ENCODE measurements at places on chromosomes 12 and 14.

GRCh38 chr12:38915429-38916182, 10.2 kb upstream of the CPNE8 start:
- no peak for DNase-seq

DNA sequence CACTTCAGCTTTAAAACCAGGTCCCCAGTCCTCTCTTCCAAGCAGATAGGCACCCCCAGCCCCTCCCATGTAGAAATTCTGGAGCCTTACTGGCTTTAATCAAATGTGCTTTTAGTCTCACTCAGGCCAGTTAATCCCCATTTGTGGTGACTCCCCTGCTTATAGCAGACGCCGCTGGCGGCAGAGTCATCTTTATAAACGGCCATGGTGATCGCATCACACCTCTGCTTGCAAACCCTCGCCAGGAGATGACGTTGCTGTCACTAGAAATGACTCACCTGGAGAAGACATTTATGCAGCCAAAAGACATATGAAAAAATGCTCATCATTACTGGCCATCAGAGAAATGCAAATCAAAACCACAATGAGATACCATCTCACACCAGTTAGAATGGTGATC, 369.3 kb downstream of the VRK1 start:
- DNase-seq, result no peak

- no peak for DNase-seq
Observed at GRCh38 chr12:79873201-79873600, 61.7 kb downstream of the PPP1R12A start.

DNA sequence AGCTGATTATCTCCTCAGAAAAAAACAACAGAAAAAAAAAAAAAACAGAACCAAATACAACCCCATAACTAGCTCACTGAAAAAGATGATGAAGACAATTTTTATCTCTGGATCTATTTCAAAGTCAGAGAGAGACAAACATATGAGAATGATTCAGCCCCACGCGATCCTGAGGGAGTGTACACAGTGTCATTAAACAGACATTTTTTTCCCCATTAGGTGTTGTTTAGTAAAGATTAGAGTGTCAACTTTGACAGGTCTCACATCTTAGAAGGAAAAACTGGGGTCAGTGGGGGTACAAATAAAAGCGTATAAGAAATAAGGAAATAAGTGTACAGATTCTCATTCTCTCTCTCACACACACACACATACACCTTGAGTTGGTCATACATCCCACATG, 635.4 kb downstream of the NRXN3 start:
- DNase-seq, result no peak

GRCh38 chr12:6779708-6780432, 7.5 kb downstream of the LAG3 start:
- DNase-seq, result no peak

DNA sequence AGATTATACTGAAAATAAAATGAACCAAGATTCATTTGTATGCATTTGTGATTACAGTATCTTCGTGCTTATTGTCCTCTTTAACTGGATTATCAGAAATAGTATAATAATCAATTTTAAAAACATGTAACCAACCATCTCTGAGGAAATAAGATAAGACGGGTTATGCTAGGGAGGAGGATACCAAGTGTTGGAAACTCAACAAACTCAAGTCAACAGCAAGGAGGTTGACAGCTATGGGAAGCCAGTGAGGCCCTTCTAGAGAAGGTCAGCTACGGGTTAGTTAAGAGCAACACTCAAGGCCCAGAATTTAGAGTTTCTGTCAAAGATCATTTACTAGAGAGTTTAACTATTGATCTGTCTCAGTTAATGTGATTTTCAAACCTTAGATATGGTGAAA, 137.2 kb downstream of the PDZRN4 start:
- DNase-seq, result no peak

Data from stimulated activated CD4-positive, alpha-beta T cell treated with anti-CD3 and anti-CD28 coated beads, Interleukin-4, amount 100 ng/mL, for 4 hours (primary cell).